ENCODE measurements at places on chromosomes 3 and 15.

GRCh38 chr3:131033480-131034080, 6.9 kb downstream of the NEK11 start:
- no peak for DNase-seq

GRCh38 chr15:43748376-43748775, 2.1 kb downstream of the PDIA3 start:
- DNase-seq = no peak

GRCh38 chr15:95698230-95698629, 632.3 kb upstream of the NR2F2 start:
- no peak for DNase-seq

- DNase-seq = no peak
These were observed 512.6 kb downstream of the PLOD2 start for GRCh38 chr3:145648396-145648795.

GRCh38 chr3:54533856-54534255, 394.0 kb downstream of the LRTM1 start:
- no peak for DNase-seq

- DNase-seq = no peak
These were observed 636.6 kb upstream of the NR2F2 start for GRCh38 chr15:95693917-95694316.

- DNase-seq = no peak
These were observed 212.9 kb downstream of the CD47 start for GRCh38 chr3:107877936-107878335.

DNA sequence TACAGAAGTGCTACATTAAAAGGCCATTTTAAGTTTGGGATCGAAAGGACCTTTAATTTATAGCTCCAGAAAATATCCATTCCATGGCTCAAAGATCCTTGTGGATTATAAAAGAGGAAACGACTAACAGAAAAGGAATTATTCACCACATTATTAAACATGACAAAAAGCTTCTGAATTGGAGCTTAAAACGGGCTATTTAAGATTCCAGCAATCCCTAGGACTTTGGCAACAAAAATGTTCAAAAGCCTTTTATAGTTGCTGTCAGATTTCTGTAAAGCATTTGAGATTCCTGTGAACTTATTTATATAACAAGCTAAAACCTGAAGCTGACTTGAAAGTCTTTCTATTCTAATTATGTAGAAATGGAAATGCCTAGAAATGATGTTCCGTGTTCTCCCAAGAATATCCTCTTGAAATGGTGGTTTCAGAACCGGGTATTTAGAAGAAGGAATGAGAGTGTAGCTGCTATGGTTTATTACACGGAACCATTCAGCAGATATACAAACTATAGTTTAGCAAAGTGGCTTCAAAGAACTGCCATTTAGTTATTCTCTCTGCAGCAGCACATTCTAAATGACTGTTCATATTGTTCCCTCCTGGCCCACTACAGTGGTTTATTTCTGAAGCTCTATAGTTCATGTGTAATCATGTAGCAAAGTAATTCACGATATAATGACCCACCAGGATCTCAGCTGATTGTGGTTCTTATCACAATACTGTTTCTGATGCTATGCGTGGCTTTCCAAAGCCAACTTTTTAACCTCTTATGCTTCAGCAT, 961.7 kb downstream of the FHIT start:
- no peak for DNase-seq

DNA sequence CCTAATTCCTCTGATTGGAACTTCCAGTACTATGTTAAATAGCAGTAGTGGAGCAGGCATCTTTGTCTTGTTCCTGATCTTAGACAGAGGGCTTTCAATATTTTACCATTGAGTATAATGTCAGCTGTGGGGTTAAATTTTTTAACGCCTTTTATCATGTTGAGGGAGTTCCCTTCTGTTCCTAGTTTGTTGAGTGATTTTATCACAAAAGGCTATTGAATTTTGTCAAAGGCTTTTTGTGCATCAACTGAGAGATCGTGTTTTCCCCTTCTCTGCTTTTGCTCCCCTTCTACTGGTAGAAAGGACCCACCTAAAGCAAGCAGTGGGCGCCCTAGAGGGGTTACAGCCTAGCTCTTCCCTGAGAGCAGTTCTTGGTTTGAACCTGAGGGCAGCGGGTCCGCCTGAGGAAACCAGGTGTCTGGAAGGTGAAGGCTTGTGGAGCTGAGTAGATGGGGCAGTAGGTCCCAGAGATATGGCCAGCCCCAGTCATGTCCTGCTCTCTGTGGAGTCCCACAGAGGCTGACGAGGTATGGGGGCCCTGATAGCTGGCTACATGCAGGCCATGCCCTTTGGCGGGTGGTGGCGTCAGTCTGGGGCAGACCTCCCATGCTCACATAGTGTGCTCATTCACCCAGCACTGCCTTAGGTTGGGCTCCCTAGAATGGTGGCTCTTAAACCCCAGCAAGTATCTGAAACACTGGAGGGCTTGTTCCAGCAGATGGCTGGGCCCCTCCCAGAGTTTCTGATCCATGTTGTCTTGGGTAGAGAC, 11.3 kb downstream of the HDAC11 start:
- no peak for DNase-seq

DNA sequence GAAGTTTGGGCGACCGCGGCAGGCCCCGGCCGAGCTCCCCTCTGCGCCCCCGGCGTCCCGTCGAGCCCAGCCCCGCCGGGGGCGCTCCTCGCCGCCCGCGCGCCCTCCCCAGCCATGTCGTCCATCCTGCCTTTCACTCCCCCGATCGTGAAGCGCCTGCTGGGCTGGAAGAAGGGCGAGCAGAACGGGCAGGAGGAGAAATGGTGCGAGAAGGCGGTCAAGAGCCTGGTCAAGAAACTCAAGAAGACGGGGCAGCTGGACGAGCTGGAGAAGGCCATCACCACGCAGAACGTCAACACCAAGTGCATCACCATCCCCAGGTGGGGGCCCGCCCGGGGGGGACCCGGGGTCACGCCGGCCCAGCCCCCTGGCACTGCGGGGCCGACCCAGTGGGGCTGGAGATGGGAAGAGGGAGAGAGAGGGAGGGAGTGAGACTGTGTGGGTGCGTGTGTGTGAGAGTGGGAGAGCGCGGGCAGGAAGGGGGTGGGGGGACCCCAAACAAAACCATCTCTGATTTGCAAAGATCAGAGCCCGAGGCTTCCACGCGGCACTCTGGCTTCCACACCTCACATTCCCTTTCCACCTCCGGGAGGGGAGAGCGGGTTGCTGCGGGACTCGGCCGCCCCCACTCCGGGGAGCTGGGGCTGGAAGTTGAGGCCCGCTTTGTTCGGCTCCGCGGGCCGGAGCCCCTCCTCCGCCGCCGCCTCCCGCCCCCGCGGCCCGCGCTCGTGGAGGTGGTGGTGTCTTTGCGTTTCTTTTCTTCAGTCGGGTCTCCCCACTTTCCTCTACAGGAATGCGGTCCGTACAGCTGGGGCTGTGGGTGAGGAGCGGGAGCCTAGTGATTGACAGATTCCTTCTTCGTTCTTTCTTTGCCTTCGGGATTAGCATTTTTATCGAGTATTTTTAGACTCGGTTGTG, 898 bp downstream of the SMAD3 start:
- DNase-seq = no peak

GRCh38 chr3:5466065-5466464, 278.6 kb downstream of the EDEM1 start:
- no peak for DNase-seq

- no peak for DNase-seq
These were observed 44.8 kb downstream of the CCDC12 start for GRCh38 chr3:46931631-46932331.

- no peak for DNase-seq
These were observed 705.5 kb downstream of the DIPK2A start for GRCh38 chr3:144677103-144677502.

DNA sequence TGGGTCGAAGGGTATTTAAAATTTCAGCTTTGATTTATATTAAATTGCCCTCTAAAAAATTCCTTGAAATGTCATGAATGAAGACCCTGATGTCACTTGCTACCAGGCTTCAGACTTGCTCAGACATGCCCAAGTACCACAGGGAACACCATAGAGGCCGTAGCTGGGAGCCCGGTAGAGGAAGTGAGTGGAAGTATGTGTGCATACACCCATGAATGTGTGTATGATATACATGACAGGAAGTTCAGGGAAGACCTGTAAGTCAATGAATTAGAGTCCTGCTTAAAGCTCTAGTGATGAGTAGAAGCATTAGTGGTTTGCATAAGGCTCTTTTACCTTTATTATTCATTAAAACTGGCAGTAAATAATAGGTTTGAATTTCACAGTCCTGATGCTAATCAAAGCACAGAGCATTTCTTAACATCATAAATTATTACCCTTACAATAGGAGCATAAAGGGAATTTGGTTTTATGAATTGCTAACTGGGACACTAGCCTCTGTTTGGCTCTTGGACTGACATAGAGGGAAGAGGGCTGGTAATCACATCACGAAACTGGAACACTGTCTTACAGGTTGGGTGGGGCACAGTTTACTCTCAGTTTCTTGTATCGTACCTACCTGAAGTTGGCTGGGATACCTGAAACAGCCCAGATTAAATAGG, 144.4 kb downstream of the CHST2 start:
- no peak for DNase-seq

GRCh38 chr3:152318512-152318911, 49.8 kb downstream of the MBNL1 start:
- DNase-seq = no peak

- no peak for DNase-seq
These were observed 114.5 kb upstream of the ARPP21 start for GRCh38 chr3:35524856-35525255.

Data from stimulated activated CD4-positive, alpha-beta T cell treated with anti-CD3 and anti-CD28 coated beads, TNF-alpha, amount 100 ng/mL, for 4 hours (primary cell).